Fibroblast of the conjunctiva (primary cell): ENCODE measurements at places on chromosomes 12 and 14.
A peak's percentile ranks its signal among the peaks of the same experiment; 100 is the strongest.

DNA sequence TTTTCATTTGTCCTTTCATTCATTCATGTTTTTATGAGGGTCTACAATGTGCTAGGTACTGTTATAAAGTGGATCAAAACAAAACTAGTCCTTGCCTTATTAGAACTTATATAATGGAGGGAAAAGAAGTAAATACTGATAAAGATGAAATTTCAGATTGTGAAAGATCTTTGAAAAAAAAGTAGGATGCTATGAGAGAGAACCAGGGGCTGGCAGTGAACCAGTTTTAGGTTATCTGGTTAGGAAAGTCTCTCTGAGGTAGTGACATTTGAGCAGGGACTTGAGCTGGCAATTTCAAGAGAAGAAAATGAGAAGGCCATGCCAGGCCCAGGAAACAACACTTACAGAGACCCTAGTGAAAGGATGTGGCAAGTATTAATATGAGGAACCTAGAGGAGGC lies 57.3 kb upstream of the E2F7 start:
- DNase-seq, result no peak

- DNase-seq, result peak; percentile 44
Measured at GRCh38 chr14:69355607-69356281, 42.4 kb downstream of the ERH start.

GRCh38 chr14:75826599-75826998 lies 155.2 kb downstream of the TGFB3 start:
- DNase-seq, result no peak

DNA sequence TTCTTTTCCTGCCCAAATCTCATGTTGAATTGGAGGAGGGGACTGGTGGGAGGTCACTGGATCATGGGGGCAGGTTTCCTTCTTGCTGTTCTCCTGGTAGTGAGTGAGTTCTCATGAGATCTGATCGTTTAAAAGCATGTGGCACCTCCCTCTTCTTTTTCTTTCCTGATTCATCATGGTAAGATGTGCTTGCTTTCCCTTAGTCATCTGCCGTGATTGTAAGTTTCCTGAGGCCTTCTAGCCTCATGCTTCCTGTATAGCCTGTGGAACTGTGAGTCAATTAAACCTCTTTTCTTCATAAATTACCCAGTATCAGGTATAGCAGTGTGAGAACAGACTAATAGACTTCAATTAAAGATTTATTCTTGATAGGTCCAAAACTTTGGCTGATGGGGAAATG lies 83.5 kb downstream of the CAND1 start:
- DNase-seq, result no peak

DNA sequence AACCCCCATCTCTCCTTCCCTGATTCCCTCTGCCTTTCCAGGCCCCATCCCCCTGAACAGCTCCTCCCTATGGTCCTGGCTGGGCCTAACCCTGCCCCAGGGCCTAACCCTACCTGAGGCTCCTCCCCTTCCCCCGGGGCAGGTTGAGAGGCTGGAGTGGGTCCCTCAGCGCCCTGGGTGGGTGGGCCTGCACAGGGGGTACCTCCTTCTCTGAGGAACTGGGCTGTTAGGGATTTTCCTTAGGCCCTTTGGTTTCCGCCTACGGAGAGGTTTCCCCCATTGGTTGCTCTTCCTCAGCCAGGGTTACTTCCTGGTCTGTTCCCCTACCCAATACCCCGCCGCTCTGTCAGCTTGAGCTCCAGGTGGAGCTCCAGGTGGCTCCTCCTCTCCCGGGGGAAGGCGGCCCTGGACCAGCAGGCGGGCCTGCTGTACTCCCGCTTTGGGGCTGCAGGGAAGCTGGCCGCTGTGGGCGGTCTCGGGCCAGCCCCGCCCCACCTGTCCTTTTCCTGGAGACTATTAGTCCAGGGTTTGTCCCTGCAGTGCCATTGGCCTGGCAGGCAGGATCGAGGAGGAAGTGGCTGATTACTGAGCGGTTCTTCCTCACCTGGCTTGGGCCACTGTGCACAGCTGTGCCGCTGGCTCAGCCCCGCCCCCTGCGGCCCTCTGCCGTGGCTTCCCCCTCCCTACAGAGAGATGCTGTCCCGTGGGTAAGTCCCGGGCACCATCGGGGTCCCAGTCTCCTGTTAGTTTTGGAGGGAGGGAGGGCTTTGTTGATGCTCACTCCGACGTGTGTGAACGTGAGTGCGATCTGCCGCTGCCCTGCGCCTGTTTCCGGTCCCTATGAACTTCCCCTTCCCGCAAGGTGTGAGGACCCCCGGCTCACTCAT lies 2.5 kb downstream of the C12orf57 start:
- no peak for DNase-seq

DNA sequence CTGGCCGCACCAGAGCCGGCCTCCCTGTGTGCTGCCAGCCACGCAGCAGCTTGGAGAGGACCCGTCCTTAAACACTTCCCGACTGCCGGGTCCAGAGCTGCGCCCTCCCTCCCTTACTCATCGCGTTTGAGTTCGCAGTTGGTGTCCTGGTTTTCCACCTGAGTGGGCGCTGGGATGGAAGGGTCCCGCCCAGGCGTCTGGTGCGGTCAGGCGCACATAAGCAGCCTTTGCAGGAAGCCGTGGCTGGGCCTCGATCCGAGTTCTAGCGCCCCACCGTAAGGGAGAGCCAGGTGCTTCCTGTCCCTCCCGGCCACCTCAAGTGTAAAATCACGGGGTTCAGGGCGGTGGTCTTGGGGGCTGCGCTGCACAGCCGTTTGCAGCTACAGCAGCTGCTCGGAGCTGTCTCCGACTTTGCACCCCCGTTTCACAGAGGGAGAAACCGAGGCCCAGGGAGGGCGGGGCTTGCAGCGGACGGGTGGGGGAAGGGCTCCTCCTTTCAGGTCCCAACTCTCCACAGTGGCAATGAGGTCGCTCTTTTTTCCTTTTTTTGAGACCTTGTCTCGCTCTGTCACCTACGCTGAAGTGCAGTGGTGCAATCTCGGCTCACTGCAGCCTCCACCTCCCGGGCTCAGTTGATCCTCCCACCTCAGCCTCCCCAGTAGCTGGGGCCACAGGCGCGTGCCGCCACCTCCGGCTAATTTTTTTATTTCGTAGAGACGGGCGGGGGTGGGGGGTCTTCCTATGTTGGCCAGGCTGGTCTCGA lies 51.3 kb downstream of the LRCOL1 start:
- DNase-seq, result no peak

GRCh38 chr12:112322441-112322840 lies 59.8 kb downstream of the HECTD4 start:
- DNase-seq, result no peak
